ENCODE measurements at places on chromosomes 1 and 21.

GRCh38 chr1:168640836-168641235 lies 64.4 kb downstream of the XCL1 start:
- no peak for DNase-seq

GRCh38 chr1:34054920-34055319 lies 110.1 kb downstream of the CSMD2 start:
- no peak for DNase-seq

DNA sequence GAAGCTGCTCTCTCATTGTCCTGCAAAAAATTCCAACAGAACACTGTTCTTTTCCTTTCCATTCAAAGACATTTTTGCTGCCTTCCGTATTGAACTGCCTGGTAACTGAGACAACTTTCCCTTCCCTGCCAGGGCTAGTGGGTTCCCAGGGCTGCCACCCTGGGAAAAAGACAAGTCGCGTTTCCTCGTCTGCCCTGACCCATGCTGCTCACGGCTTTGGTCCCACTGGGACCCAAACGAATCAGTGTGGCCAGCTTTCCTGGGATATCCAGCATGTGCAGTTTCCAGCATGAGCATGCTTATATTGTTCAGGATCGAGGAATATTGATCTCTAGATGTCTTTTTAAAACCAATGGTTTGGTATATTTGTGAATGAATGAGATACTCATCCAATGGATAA lies 18.2 kb downstream of the SOX13 start:
- DNase-seq = no peak

DNA sequence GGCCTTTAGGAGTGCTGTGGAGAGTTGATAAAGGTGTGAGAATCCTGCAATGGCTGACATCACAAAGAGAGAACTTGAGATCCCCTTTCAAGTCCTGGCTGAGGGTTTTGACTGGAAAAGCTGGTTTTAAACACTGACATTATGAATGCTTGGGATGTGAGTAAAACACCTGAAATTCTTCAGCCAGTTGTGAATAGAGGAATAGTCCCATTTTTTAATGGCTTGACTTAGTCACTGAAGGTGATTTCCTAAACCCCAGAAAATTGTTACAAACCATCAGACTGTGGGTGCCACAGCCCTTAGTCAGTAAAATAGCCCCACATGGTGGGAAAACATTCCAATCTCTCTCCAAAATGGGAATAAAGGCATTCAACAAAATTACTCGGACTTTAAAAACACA lies 107.7 kb upstream of the LMO4 start:
- DNase-seq = no peak

DNA sequence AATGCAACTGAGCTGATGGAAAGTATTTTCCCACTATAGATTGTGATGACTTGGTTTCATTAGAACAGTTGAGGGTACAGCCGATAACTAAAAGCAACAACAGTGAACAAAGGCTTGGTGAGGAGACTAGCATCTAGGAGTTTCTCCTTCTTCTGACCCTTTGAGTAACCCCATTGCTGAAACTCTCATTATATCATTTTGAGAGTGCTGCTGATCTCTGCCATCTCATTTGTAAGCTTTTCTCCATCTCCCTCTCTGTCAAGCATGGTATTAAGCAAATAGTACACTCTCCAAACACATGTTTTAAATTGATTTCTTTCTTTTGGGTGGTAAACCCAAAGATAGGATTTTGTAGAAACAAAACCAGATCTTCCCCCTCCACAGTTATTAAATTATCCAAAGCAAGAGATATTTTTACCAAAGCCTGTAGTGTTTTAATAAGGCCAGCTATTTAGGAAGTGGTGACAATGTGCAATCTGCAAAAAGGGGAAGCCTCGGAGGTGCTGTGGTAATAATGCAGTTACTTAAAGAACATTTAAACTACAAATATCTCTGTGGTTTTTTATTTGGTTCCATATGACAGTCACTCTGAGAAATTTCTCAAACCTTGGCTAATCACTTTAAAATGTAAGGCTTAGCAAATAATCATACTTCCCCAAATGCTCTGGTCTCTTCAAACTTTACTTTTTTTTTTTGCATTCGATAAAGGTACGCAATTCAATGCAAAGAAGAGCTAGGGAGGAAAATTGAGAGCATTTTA lies 287.5 kb downstream of the HLX start:
- DNase-seq = no peak

Measured in stimulated activated CD8-positive, alpha-beta memory T cell treated with anti-CD3 and anti-CD28 coated beads, Interleukin-15, amount 100 ng/mL, for 48 hours (primary cell).